Stimulated activated CD4-positive, alpha-beta T cell treated with anti-CD3 and anti-CD28 coated beads, Interleukin-4, amount 100 ng/mL, for 4 hours (primary cell): ENCODE measurements at places on chromosomes 4 and X.

- DNase-seq: no peak
These were observed 39.1 kb upstream of the CDKN2AIP start for GRCh38 chr4:183405303-183405702.

DNA sequence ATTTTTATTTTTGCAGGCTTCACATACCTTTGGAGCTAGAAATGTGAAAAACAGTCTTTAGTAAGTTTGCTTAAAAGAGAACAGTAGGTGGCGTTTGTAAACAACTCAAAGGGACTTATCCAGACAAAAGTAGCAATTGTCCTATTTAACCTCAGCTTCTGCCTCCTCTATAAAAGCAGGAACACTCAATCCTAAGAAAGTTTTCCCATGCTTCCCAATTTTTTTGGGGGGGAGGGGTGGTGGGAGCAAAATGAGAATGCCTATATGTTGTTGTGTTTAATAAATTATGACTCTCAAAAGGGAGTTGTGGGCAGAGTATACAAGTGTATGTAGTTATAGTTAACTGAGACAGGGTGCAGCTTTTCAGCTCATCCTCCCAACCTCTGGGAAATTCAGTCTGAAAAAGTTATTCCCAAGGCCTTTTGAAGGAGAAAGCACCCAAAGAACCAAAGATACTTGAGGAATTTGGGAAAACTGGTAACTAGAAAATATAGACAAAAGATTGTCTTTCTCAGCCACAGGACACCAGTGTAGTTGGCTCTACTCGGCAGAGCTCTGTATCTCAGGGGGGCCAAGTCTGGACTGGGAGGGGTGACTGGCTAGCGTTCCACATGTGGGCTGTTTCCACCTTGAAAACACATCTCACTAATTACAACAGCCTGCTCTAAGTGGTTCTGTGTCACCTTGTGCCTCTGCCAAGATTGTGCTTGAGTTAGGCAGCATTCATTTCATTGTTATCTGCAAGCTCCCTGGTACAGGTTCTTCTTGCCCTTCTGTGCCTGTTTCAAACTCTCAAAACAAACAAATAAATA lies 2.8 kb downstream of the SFRP2 start:
- no peak for DNase-seq

DNA sequence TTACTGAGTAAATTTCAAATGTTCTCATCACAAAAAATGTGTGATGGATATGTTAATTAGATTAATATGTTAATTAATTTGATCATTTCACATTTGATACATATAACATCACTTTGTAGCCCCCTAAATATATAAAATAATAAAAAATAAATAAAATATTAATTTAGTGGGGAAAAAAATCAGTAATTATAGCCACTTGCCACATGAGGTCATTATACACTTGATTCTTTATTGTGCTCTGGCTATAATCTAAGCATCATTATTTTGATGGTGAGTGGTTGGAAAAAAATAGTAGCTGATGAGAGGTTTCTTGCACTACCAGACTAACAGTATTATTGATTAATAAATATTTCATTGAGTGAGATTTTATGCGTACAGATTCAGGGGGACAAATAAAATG lies 57.4 kb downstream of the DCK start:
- no peak for DNase-seq

- peak; percentile 11 for DNase-seq
These were observed 657 bp downstream of the TCEAL8 start for GRCh38 chrX:103254171-103254824.

GRCh38 chr4:22754116-22754515 lies 61.4 kb downstream of the GBA3 start:
- DNase-seq: no peak

DNA sequence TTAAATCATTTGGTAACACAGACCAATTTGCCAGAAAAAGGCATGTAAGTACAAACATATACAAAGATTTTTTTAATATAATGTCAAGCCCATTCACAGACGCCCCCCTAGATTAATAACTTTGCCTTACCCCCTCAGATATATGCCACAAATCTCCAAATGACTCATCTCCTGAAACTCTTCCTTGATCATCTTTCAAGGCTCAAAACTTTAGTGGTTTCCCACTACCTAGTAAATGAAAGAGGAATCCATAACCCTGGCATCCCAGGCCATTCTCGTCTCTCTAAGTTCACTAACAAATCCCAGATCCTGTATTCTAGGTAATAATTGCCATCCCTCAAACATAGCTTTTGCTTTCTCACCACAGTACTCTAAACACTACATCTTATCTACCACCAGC lies 61.9 kb downstream of the PRSS12 start:
- DNase-seq: no peak
